ENCODE measurements at places on chromosomes 1 and 21. TPM values are rescaled to one million over a fixed set of nuclear protein-coding genes. Genes with fewer than 3 reads are reported as not detected.

DNA sequence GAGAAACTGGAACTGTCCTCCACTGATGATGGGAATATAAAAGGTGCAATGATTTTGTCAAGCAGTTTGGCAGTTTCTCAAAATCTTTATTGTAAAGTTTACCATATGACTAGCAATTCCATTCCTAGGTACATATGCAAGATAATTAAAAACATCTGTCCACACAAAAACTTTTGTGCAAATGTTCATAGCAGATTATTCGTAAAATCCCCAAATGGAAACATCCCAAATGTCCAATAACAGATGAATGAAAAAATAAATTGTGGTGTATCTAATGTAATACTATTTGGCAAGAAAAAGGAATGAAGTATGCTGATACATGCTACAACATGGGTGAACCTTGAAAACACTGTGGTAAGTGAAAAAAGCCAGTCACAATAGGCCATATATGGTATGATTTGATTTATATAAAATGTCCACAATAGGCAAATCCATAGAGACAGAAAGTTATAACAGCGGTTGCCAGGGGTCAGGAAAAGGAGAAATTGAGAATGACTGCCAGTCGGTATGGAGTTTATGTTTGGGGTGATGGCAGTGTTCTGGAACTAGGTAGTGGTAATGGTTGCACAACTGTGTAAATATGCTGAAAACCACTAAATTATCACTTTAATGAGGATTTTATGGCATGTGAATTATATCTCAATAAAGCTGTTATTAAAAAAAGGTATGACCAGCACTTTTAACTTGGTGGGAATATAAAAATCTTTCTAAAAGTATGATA lies 81.7 kb upstream of the BEND5 start:
- H3K27ac ChIP-seq = no peak overlapping the region
- no peaks in the 10 kb centered on the region for H3K36me3 ChIP-seq
- DNase-seq = no peak
- no peak overlapping the region for H3K4me3 ChIP-seq
- peaks cover 4% of the 10 kb centered on the region for H3K27me3 ChIP-seq

- peaks cover 29% of the 10 kb centered on the region for H3K27me3 ChIP-seq
- H3K36me3 ChIP-seq = peaks cover 1% of the 10 kb centered on the region
- DNase-seq = no peak
- H3K4me1 ChIP-seq = peaks cover 14% of the 10 kb centered on the region
- H3K27ac ChIP-seq = no peak overlapping the region
- H3K4me3 ChIP-seq = no peak overlapping the region
Observed at GRCh38 chr1:72280131-72280530, 2.2 kb downstream of the NEGR1 start.

DNA sequence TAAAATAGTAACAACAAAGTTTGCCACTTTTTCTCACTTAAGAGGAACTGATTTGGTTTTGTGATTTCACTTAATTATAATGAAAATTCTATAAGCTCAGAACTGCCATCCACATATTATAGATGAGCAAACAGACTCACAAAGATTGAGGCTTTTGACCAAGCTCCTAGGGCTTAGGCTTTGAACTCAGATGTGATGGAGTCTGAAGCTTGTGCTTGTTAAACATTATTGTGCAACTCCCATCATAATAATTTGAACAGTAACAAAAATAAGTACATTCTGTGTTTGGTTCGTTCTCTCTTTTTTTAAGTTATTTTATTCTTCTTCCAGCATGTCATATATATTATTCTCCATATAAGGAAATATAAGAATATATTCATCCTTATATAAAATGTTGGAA lies 403.4 kb downstream of the PTPRC start:
- no peak overlapping the region for H3K4me3 ChIP-seq
- no peak overlapping the region for H3K27ac ChIP-seq
- peaks cover 16% of the 10 kb centered on the region for H3K36me3 ChIP-seq
- no peaks in the 10 kb centered on the region for H3K27me3 ChIP-seq

DNA sequence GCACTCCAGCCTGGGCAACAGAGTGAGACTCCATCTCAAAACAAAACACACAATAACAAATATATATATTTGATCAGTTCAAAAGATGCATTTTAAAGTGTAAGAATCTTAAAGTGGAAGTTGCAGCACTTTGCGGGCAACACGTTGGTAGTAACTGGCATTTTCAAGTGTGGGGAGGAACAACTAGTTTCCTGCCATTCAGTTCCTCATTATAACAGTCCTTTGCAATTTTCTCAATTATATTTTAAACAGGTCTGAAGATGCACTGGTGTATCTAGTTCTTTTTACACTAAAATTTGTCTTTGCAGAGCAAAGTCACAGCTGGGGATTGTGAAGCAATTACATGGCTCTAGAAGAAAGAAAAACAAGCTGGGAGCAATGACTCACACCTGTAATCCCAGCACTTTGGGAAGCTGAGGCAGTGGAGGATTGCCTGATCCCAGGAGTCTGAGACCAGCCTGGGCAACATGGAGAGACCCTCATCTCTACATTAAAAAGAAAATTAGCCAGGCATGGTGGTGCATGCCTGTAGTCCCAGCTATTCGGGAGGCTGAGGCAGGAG lies 25.3 kb downstream of the RRAGC start:
- peaks cover 7% of the 10 kb centered on the region for H3K4me1 ChIP-seq
- H3K36me3 ChIP-seq = peaks cover 6% of the 10 kb centered on the region
- no peak for DNase-seq
- H3K27me3 ChIP-seq = peaks cover 19% of the 10 kb centered on the region
- H3K27ac ChIP-seq = no peak overlapping the region

GRCh38 chr1:197150336-197151005 lies 4.0 kb upstream of the ASPM start:
- no peaks in the 10 kb centered on the region for H3K27me3 ChIP-seq
- DNase-seq = no peak
- H3K36me3 ChIP-seq = no peaks in the 10 kb centered on the region
- H3K4me1 ChIP-seq = no peaks in the 10 kb centered on the region
- H3K27ac ChIP-seq = no peak overlapping the region

DNA sequence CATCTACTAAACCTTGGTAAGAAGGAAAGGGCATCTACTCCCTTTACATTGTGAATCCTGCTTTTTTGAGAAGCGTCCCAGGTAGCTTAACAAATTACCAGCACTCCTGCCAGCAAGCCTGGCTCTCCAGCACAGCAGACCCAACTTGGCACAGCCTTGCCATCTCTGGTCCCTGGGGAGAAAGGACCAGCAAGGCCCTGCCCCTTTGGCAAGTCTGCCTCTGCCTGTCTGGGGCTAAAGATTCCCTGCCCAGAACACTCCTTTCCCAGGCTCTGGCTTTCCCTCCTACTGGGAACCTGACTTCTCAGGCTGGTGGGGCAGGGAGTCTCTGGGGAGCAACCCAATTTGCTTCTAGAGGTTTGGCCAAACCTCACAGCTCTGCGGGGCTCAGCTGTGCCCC lies 68.5 kb downstream of the ATP2B4 start:
- peak overlapping the region; percentile 70 for H3K27ac ChIP-seq
- H3K4me3 ChIP-seq = no peak overlapping the region
- H3K4me1 ChIP-seq = peaks cover 35% of the 10 kb centered on the region
- peaks cover 33% of the 10 kb centered on the region for H3K36me3 ChIP-seq
- no peaks in the 10 kb centered on the region for H3K27me3 ChIP-seq

DNA sequence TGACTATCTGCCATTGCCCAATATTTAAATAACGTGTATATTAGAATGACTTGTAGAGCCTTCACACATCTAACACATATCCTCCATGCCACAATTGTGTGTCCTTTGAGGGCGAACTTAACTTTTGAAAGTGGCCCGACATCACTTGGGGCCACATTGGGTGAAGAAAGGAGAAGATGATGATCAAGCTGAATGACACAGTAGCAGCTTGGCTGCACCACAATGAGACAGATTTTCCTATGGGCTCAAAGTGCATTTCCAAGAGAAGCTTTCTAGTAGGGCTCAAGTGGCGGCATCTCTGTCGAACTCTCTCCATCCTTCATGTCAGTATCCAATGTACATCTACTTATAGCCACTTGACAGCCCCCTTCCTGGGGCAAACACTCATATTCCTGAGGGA lies 3.7 kb upstream of the BGLAP start:
- no peak for DNase-seq
- no peaks in the 10 kb centered on the region for H3K27me3 ChIP-seq
- no peak overlapping the region for H3K4me3 ChIP-seq

DNA sequence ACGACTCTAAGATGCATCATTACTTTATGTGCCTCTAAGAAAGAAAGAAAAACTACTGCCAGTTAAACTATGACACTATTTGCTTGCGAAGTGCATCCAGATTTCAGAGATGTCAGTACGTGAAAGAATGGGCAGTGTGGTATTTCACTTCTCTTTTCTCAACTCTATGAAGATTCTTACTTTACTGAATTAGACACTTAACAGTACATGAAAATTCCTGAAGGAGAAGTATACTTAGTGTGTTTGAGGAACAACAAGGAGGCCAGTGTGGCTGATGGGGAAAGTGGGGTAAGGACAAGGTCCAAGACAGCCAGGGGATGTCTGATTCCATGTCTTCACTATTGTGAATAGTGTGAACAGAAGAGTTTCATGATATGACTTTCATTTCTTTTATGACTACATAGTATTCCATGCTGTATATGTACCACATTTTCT lies 53.9 kb upstream of the HSD17B7 start:
- no peaks in the 10 kb centered on the region for H3K36me3 ChIP-seq
- no peaks in the 10 kb centered on the region for H3K4me1 ChIP-seq
- H3K27me3 ChIP-seq = peaks cover 2% of the 10 kb centered on the region
- no peak overlapping the region for H3K4me3 ChIP-seq
- no peak overlapping the region for H3K27ac ChIP-seq
- no peak for DNase-seq

GRCh38 chr21:36806103-36806502 lies 107.2 kb downstream of the SIM2 start:
- H3K27ac ChIP-seq = no peak overlapping the region
- no peaks in the 10 kb centered on the region for H3K36me3 ChIP-seq
- no peak for DNase-seq
- no peaks in the 10 kb centered on the region for H3K4me1 ChIP-seq

GRCh38 chr1:246117066-246117791 lies 389.9 kb downstream of the SMYD3 start:
- H3K27me3 ChIP-seq = no peaks in the 10 kb centered on the region
- H3K4me1 ChIP-seq = peaks cover 11% of the 10 kb centered on the region
- peak overlapping the region; percentile 64 for H3K4me3 ChIP-seq

The FCRL5 gene
- not detected for total RNA-seq

The KRTAP12-2 gene
- total RNA-seq = not detected

The COA6 gene
- total RNA-seq = 57.2 TPM

The CZIB gene
- total RNA-seq = 45.2 TPM

The PKNOX1 gene
- total RNA-seq = 25.1 TPM

The ATP1A4 gene
- total RNA-seq = not detected

The KIF17 gene
- total RNA-seq = not detected

The OR2T11 gene
- total RNA-seq = not detected

The RHBDL2 gene
- not detected for total RNA-seq
